Fibroblast of skin of right biceps (primary cell): ENCODE measurements at places on chromosomes 1 and 21.

GRCh38 chr1:236122176-236122575 is 20.2 kb upstream of the GPR137B start:
- DNase-seq = no peak

- no peak for DNase-seq
Measured at GRCh38 chr1:46001081-46001785, 131.2 kb downstream of the PIK3R3 start.

- no peak for DNase-seq
Measured at GRCh38 chr1:211750599-211750998, 75.2 kb upstream of the NEK2 start.

DNA sequence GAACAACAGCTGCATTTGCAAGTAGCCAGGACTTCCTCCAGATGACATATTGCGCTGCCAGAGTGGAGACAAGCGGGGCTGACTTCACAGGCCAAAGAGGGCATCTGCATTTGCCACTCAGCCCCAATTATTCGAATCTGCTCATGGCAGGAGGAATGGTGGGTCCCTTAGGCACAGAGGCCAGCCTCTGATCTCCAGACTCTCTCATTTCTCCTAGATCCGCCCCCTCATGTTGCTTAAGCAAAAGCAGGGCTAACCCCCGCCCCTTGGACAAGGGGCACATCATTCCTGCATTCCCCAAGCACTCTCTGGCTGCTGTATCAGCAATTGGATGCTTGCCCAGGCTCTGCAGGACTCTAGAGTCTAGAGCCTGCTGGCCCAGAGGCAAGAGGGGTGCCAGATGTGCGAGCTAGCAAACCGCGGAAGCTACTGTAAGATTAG is 262.4 kb downstream of the ST6GALNAC3 start:
- DNase-seq = peak; percentile 96

GRCh38 chr1:209155546-209155945 is 428.0 kb upstream of the CAMK1G start:
- no peak for DNase-seq

DNA sequence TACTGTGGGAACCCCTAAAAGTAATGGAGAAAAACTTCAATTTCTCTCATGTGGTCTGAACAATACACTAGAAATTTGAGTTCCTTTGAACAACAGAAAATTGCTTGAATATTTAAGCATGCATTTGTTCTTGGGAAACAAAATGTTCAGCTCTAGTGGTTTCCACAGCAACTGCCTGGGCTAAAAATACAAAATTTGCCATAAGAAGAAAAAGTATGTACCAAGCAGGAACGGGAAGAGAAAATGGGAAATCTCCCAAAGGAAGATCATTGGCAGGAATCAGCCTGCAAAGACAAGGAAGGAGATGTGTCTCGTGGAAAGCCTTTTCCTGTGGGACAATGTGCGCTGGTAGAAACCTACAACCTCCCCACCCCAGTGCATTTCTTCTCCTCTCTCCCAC is 119.0 kb upstream of the DPT start:
- DNase-seq = no peak

DNA sequence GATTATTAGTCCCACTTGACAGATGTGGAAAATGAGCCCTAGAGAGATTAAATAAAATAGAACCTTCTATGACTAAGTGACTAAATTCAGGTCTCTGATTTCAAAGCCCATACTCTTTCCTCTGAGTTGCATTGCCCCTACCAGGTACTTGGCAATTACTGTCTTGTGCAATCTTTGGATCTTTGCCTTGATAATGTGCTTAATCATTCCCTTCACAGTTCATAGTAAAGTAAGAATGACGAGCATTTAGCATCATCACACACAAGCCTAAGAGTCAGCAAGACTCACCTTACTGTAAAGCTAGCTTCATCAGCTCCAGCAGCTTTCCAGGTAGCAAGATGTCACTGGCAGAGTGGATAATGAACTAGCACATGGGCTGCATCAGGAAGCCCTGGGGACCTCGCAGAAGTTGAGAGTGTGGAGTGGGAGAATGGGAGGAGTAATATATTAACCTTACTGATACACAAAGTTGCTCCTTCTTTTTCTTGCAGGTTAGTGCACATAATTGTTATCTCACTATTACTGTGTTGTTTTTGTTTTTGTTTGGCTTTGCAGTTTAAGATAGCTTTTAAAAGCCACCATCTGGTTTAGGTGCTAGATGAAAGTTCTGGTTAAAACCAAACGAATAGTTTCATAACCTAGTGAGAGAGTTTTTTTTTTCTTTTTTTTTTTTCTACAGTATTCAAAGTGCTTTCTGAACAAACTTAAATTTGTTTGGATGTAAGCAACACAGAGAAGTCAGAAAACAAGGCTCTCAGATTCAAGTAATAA is 71.8 kb downstream of the PBX1 start:
- no peak for DNase-seq

DNA sequence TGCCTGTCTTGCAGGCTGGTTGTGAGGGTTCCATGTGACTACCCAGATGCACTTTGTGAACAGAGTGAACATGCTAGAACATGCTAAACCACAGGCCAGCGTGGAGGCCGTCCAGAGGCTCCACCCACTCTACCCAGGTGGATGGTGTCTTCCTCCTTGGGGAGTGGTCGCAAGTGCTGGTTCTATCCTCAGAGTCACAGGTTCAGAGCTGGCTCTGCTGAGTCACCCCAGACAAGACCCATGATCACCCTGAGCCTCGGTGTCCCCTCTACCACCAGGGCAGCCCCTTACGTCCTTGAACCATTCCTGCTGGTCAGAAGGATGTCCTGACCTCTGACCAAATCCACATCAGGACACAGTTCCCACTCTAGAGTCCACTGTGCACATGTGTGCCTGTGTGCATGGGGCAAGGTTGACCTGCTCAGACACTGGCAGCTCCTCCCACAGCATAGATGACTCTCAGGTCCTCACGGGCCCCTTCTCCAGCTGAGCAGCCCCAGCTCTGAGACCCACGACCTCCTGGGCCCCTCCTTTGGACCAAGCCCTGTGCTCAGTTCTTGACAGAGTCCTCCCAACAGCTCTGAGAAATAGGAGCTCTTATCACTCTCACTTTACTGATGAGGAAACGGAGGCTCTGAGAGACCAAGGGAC is 391.8 kb downstream of the MATN1 start:
- no peak for DNase-seq

DNA sequence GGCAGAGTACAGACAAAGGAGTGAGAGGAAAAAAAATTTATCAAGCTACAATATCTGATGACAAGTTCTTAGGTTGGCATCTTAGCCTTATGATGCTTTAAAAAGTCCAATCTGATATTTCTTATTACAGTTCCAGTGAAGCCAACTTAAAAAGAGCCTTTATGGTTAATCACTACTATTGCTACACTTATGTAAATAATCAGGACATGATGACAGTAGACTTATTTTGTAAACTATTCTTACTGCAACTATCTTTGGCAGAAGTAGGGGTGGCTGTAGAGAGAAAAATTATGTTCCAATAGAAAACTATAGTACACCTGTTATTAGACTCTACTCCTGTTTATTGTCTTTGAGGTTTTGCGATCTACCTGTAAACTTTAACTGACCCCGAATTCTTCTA is 25.8 kb upstream of the NUF2 start:
- no peak for DNase-seq

- no peak for DNase-seq
Measured at GRCh38 chr21:16137106-16137505, 407.3 kb downstream of the USP25 start.

DNA sequence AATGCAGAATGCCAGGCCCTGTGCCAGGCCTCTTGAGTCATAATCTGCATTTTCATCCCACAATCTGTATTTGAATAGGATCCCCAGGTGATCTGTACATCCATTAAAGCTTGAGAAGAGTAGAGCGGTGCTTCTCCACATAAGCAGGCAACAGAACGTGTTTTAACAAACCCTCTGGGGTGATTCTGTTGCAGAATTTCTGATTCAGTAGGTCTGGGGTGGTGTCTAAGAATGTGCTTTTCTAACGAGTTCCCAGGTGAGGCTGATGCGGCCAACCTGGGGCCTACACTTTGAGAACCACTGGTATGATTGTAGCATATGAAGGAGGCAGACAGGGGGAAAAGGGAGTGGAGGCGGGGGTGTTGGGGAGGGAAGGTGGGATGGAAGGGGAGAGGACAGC is 78.4 kb upstream of the POU3F1 start:
- no peak for DNase-seq

DNA sequence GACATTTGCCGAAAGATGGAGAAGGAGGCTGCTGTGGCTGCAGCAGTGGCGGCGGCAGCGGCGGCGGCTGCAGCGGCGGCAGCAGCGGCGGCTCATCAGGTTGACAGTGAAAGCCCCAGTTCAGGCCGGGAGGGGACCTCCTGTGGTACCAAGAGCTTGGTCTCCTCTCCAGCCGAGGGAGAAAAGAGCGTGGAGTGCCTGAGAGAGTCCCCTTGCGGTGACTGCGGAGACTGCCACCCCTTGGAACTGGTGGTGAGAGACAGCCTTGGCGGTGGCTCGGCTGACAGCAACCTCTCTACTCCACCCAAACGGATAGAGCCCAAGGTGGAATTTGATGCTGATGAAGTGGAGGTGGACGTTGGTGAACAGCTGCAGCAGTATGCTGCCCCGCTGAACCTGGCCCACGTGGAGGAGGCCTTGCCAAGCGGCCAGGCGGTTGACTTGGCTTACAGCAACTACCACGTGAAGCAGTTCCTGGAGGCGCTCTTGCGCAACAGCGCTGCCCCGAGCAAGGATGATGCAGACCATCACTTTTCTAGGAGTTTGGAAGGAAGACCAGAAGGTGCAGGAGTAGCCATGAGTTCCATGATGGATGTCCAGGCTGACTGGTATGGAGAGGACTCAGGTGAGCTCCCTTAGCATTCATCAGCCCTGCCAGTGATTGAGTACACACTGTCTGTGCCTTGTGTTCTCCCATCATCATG is 6.3 kb downstream of the ZBTB8B start:
- DNase-seq = no peak

- DNase-seq = no peak
Measured at GRCh38 chr1:231926933-231927332, 300.3 kb downstream of the DISC1 start.

GRCh38 chr1:232196042-232196441 is 433.9 kb downstream of the SIPA1L2 start:
- DNase-seq = no peak

DNA sequence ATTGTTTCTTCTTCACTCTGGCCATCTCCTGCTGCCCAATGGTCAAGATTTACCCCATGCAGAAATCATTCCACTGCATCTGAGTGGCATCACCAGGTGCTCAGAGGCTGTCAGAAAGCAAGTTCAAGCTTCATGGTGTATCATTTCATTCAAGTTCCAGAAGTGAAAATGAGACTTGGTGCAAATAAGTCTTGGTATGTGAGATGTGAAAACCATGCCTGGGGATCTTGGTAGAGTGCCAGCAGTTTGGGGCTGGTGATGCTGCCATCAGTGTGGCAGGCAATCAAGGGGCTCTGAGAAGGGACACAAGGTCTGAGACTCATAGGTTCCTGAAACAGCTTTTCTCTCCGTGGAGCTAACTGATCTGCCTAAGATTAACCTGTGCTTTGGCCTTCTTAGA is 52.0 kb downstream of the CD2 start:
- DNase-seq = no peak

DNA sequence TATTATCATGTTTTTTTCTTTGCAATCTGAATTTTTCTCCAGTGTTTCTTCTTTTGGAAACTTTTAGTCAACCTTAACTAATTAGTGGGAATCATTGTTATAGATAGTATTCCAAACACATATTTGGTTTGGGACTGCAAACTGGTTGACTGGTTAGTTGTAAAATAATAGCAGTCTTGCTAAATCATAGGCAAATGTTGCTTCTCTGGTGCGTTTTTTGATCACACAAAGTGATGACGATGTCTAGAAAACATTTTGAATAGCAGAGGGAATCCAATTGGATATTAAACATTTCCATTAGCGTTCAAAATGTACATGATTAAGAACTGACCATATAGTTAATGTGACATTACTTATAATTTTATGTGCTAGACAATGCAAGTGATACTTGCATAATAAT is 4.5 kb downstream of the DNAJB4 start:
- DNase-seq = no peak

GRCh38 chr1:9166289-9167235 is 37.7 kb upstream of the GPR157 start:
- peak; percentile 87 for DNase-seq

GRCh38 chr1:180734366-180734765 is 102.5 kb downstream of the XPR1 start:
- DNase-seq = no peak

DNA sequence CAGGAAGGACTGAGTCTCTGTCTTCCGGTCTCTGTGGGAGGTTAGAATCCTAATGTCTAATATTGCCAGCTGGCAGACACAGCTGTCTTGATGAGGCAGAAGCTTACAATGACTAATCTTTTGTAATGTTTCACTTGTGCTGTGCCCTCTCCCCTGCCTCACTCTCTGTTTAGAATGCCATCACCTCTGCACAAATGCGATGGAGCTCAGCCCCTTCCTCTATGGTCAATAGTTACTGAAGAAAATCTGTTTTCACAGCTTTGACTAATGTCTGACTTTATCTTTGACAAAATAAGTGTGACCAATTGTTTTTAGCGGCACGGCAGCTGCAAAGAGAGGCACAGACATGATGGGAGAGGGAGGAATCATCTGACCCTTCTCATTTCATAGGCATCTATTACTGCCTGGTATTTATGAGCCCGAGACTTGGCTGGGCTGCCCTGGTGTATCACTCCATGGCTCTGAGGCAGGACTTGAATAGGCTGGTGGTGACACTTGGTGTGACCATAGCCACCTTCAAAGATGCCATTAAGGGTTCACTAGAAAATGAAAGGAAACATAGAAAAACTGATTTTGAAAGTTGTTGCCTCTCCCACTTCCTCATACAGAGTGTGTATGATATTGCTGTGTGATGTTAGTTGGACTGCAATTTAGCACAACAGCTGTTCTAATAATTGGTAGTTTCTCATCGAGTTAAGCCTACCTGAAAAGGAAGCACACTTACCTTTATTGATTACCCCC is 163.2 kb upstream of the NBPF11 start:
- peak; percentile 22 for DNase-seq

DNA sequence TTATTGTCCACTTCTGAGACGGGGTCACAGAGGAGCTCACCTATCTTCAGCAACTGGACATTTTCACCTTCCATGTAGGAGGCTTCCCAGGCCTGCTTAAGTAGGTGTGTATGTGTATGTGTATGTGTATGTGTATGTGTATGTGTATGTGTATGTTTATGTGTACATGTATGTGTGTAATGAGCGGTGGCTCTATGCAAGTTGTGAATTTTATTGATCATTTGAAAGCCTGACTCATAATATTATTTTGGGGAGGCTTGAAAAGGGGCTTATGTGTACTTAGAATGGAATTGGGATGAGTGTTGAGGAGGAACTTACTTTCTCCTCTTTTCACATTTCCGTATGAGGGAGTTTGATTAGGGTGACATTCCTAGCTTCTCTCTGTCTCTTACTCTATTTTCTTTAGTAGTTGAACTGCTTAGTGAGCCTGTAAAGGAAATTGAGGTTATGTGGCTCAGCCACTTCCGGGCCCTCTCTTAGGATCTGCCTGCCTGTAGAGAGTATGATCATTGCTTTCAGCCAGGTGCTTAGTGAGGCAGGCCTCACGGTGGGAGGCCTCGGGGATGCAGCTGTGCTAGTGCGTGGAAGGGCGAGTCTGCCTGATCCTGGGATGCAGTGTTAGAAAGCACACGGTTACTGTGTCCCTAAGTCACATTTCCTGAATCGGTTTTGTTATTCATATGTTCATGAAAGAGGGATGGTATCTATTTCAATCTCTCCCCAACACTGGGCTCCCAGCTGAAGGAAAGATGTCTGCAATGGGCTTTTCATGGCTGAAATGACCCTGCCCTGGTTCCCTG is 61.0 kb downstream of the IER5 start:
- no peak for DNase-seq

GRCh38 chr1:185734929-185735700 is 924 bp downstream of the HMCN1 start:
- DNase-seq = no peak

- DNase-seq = peak; percentile 65
Measured at GRCh38 chr1:153578936-153579335, 13.3 kb upstream of the S100A2 start.

GRCh38 chr1:45623972-45624371 is at the start of gene CCDC17:
Gene CCDC17 (minus strand): TSS chr1:45624054. CDS start chr1:45623909, 145 bp downstream.
- DNase-seq = no peak
